ENCODE measurements at places on chromosomes 11 and 22.
A peak's percentile ranks its signal among the peaks of the same experiment; 100 is the strongest.

- DNase-seq = no peak
Measured at GRCh38 chr11:20451568-20451967, 64.1 kb downstream of the PRMT3 start.

DNA sequence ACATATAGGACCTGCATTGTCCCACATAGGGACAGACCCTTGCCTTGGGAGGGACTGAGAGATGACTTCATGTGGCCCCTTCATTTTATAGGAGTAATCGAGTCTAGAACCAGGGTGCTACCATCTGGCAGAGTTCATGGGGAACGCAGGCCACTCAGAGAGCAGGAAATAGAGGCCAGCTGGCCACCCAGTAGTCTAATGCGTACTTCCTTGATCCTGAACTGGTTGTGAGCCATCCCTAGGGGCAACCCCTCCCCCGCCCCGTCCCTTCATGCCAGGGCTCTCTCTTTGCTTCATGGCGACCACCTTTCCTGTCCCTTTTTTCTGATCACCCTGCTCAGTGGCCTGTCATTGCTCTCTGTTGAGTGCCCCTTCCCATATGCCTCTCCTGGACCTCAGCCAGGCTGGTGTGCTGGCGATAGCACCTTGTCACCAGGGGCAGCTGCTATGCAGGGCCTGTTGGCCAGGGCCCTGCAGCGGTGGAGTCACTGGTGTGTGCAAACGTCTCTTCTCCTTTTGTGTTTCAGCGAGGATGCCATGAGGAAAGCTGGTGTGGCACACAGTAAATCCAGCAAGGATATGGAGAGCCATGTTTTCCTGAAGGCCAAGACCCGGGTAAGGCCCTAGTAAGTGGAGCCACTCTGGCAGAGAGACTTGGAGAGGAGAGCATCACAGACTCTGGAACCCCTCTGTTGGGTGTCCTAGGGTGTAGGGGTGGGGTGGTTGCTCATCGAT is 29.3 kb downstream of the MED15 start:
- no peak for DNase-seq

GRCh38 chr11:1877211-1878136 is 14.2 kb downstream of the PRR33 start:
- no peak for DNase-seq

GRCh38 chr11:126405906-126406305 is 50.4 kb downstream of the ST3GAL4 start:
- DNase-seq = no peak

GRCh38 chr11:126680131-126680530 is 320.4 kb downstream of the KIRREL3 start:
- no peak for DNase-seq

DNA sequence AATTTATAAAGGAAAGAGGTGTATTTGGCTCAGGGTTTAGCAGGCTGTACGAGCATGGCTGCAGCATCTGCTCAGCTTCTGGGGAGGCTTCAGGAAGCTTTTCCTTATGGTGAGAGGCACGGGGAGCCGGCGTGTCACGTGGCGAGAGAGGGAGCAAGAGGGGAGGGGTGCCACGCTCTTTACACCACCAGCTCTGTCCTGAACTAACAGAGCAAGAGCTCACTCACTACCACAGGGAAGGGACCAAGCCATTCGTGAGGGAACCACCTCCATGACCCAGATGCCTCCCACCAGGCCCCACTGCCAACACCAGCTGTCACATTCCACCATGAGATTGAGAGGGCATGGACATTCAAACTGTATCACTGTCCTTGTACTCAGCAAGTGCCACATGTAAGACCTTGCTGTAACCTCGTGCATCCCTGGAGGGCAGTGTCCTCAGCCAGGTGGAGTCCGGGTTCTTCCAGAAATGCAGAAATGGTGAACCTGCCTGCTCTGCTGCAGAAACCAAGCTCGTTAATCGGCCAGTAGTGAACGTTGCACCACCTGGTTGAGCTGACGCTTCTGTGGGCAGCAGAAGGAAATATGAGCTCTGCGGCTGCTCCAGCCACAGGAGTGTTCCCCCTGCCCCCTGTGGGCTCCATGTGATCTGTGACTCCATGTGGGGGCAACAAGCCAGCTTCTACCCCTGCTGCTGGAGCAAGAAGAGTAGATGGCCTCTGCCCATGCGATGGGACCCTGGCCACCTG is 368.6 kb downstream of the TBC1D22A start:
- DNase-seq = peak; percentile 59

DNA sequence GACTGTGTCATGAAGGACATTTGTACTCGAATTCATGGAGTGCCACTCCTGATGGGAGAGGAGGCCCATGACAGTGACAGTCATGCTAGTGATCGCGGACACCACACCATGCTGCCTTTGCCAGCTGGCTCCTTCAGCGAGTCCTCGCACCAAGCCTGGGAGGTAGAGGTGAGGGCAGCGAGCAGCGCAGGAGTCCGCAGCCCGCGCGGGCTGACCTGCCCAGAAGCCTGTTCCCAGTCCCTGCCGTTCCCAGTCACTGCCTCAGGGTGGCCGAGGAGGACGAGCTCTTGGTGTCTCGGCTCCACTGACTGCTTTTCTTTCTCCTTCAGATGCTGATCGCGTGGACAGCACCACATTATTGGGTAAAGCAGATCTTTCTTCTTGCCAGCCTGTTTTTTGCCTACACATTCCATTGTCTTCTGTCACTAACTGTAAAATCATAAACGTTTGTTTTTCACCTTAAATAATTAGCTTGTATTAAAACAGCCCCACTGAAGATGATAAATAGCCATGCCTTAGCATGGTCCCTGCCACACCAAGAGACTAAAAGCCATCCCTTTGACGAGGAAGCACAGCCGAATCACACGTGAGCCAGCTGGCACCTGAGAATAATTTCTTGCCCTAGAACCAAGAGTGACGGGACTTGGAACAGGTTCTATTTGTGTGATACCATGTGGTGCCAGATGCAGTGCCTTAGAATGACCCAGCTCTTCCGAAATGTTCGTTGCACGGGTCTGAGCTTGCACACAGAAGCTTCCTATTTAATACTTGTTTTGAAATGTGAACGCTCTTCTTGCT is 25.5 kb downstream of the FAM118A start:
- peak; percentile 84 for DNase-seq

GRCh38 chr11:76048763-76049162 is 157.5 kb downstream of the WNT11 start:
- DNase-seq = no peak

DNA sequence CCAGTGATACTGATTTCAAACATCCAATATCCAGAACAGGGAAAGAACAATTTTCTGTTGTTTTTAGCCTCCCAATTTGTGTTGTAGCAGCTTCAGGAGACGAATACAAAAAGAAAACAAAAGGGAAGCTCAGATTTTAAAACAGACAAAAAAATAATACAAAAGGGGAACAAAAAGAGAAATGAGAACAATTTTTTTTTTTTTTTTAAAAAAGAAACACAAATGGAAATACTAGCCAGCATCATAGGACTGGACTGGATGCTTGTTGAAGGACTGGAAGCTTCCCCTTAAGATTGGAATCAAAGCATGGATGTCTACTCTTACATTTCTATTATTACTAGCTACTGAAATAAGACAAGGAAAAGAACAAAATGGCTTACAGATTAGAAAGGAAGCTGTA is 46.5 kb upstream of the SORL1 start:
- no peak for DNase-seq

- no peak for DNase-seq
Measured at GRCh38 chr22:28930357-28931007, 47.1 kb downstream of the ZNRF3 start.

DNA sequence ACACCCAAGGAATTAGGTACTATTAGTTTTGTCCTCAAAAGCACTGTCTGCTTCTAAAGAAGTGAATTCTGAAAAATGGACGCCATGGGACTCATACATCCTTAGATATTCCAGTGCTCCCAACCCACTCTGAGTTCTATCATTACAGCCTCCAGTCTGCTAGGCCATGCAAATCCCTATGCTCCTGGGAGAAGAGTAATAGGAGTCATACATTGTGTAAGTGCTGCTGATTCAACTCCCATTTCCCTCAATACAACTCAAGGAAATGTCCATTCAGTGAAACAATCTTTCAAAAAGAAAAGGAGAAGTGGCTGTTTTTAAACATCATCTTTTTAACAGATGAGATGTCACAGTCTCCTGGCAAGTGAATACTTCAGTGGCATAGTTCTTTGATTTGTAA is 590.2 kb upstream of the LRRC4C start:
- DNase-seq = no peak

DNA sequence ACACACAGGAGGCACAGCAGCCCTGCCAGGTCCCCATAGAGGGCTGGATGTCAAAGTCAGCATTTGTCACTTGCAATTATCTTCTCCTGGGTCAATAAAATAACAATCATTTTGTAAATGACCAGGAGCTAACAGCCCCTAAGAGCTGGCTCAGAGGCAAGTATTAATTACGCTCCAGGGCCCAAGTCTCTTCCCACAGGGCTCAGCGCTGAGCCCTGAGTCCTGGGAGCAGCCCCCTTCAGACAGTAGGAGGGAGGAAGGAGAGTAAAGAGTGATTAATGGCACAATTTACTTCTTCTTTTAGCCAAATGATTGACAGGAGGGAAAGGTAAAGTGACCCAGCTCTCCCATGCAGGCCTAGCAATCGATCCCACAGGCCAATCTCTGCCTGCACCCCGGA is 99.0 kb upstream of the DRD2 start:
- no peak for DNase-seq

- no peak for DNase-seq
Measured at GRCh38 chr22:48265000-48265625, 1502.7 kb downstream of the TBC1D22A start.

DNA sequence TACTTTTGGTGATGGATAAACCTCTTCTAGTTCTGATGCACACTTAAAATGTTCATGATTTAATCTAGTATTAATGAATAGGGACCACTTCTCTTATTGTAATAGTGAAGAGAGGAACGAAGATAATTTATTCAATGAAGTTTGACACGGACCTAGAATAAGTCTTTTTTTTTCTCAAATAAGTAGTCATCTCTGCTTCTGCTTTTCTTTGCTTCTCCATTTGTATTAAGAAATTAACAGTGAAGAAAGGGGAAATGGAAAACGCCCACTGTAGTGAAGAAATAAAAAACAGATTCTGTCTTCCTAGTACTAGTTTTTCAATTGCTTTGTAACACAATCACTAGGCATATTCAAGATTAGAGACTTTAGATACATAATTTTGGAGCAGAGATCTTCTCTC is 73.0 kb downstream of the CD44 start:
- DNase-seq = no peak

- DNase-seq = no peak
Measured at GRCh38 chr11:60953781-60954180, 1.8 kb upstream of the SLC15A3 start.

- no peak for DNase-seq
Measured at GRCh38 chr22:47040486-47041270, 278.2 kb downstream of the TBC1D22A start.

DNA sequence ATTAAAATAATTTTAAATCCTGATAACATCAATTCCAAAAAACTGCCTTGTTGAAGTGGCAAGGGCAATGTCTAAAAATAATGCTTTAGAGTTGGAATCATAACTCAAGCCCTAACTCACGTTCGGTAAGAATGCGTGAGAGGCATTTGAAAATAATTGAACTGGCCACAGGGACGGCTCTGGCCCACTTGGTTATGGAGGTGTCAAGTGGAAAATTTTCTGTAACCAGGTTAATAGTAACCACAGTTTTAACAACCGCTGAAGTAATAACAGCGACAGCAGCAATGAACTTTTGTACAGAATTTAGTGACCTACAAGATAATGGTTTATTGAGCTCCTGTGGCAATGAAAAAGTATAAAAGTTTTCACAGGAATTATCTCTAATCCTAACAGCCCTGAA is 79.4 kb downstream of the ETS1 start:
- DNase-seq = no peak

- DNase-seq = no peak
Measured at GRCh38 chr11:106152824-106153223, 75.4 kb downstream of the AASDHPPT start.

Measured in cerebellar nuclear complex (tissue), 1 donor.